ENCODE measurements at places on chromosomes 5 and 9.

GRCh38 chr5:45252978-45253377 lies 443.2 kb downstream of the HCN1 start:
- DNase-seq = no peak

DNA sequence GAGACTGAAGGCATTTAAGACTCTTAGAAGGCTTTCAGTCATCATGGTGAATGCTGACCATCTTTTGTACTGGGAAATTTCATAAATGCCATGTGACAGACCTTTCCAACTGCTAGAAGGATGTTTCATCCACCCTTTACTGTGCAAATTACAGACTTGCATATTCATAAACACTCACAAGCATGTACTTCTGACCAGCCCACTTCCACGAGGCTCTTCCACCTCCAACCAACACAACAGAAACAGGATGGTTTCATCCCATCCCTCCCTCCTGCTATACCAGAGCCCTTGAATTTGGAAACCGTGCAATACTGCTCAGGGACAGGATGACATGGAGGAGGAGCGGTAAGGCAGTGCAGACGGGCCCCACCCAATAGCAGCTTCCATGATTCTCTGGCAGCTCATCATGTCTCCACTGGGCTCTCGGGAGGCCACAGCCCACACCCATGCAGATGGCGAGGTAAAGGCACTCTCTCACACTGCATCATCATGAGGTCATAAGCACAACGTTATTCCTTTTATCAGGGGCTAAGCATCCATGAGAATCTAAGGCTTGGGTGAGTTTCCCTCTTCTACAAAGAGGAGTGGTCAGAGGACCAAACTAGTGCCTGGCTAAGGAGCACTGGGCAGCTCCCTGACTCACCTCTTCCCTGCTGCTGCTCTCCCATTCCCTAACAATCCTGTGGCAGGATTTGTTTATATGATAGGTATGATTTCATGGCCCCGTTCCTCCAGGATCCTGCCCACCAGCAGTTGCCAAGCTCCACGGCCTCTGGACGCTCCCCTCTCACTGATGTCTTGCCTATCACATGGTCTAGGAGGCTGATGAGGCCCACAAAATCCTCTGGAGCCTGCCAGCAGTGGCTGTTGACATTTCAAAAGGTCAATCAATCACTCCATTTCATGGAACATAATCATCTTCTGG lies 94.4 kb upstream of the FSTL4 start:
- DNase-seq = no peak

- no peak for DNase-seq
These were observed 5.0 kb downstream of the PPARGC1B start for GRCh38 chr5:149735066-149735465.

DNA sequence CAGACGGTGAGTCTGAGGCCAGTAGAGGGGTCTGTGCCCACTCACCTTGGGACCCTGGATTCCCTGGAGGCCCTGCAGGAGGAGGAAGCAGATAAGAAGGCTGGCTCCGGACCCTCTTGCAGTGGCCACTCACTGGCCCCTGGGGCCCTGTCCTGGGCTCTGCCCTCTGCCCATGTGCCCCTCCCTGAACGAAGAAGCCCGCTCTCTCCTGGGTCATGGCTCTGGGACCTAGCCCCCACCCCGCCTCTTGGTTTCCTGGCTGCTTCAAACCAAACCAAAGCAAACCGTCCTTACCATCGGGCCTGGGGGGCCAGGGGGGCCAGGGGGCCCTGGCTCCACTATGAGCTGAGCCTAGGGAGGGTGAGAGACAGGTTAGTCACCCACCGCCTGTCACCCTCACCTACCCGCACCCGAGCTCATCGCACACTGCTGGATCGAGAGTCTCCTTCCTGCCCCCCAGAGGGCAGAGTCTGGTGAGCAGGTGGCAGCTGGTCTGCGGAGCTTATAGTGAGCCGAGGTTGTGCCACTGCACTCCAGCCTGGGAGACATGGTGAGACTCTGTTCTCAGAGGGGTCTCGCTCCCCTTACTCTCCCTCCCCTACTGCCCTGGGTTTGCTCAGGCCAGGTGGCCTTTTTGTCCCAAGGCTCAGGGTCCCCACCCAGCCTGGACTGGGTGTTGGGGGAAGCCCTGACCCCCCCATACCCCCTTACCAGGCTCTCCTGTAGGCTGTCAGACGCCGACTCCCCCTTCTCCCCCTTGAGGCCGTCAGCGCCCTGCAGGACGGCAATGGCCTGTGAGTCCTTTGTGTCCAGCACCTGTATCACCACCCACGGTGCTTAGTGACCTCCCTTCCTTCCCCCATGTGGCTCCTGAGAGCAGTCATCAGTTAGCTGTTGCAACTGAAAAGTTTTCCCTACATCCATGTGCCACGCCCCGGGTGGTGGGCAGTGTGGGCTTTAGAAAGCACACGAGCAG lies 15.2 kb upstream of the PHYKPL start:
- no peak for DNase-seq

- DNase-seq = no peak
These were observed 9.3 kb downstream of the LIX1 start for GRCh38 chr5:97133101-97133500.

- DNase-seq = peak; percentile 27
These were observed 583.5 kb downstream of the ZNF608 start for GRCh38 chr5:124162767-124163532.

DNA sequence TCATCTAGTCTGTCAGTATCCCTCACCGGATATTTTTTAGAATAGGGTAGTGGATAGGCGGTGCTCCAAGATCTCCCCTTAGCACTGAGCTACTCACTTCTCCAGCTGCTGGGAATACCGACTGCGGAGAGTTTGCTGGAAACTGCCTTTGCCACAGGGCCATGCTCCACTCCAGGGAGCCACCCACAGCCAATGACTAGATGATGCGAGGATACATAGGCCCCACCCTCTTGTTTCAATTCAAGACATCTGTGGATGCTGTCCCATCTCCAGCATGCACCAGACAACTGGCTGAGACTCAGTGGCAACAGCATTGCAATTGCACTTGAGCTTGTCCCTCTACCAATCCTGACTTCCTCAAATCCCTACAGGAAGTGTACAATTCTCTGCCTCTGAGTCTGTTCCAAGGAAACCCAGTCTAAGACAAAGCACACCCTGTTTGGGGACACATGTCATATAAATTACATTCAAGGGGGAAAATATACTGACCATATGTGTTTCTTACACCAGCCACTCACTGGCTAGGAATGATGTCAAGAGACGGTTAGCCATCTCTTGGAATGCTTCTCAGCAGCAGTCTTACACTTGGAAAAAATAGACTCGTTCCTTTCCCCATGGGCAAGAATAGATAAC lies 312.6 kb upstream of the KIF2A start:
- DNase-seq = no peak

DNA sequence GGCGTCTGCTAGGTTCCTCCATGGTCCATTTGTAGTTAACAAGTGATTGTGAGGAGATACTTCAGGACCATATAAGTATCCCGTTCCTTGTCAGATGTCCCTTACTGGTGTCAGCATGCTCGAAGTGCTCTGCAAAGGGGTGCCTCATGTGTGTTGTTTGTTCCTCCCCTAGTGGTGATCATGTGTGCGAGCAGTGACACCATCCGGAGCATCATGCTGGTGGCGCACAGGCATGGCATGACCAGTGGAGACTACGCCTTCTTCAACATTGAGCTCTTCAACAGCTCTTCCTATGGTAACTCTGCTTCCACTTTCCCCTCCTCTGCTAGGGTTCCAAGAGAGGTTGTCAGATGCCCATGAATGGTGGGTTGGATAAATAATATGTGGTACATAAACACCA lies 13.4 kb downstream of the NPR3 start:
- DNase-seq = no peak

DNA sequence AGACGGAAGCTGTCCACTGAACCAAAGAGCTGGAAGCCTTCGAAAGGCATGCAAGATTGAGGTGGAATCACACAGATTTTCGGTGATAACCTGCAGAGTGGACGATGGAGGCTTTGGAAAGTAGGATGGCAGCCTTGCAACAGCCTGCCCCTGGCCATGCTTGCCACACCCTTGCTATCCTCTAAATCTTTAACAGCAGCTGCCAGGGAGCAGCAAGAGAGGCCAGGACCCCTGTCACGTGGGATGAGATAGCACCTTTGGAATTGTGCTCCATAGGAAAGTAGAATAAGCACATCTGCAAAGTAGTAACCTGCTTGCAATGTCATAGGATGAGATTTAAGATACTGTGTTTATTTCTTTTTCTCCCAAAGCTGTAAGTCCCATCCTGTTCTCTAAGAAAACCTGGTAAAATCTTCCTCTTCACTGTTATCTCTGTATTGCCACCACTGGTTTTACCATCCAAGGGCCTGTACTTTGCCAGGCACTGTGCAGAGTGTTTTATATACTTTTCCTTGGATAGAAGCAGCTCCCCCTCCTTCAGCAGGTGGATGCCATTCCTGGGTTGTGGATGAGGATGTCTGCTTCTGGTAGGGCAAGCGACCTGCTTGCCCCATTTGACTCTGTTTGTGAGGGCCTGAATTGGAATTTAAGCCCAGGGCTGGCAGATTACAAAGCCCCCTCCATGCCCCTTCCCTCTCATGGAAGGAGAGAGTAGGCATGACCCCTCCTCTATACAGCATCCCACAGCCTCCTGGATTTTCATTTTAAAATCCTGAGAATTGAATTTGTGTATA lies 10.1 kb downstream of the TRIO start:
- no peak for DNase-seq

- no peak for DNase-seq
These were observed 113.9 kb upstream of the ADAMTSL1 start for GRCh38 chr9:18360005-18360404.

GRCh38 chr9:131873891-131874440 lies 134.1 kb upstream of the RAPGEF1 start:
- DNase-seq = no peak

DNA sequence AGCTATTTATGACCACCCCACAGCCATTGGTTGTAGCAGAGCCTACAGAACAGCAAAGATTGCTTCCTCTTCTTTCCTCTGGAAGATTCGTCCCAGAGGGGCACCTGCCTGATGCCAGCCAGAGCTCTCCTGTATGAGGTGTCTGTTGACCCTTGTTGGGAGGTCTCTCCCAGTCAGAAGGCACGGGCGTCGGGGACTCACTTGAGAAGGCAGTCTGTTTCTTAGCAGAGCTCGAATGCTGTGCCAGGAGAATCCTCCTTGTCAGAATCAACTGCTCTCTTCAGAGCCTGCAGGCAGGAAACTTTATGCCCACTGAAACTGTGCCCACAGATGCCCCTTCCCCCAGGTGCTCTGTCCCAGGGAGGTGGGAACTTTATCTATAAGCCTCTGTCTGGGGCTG lies 479.5 kb upstream of the IZUMO3 start:
- no peak for DNase-seq

DNA sequence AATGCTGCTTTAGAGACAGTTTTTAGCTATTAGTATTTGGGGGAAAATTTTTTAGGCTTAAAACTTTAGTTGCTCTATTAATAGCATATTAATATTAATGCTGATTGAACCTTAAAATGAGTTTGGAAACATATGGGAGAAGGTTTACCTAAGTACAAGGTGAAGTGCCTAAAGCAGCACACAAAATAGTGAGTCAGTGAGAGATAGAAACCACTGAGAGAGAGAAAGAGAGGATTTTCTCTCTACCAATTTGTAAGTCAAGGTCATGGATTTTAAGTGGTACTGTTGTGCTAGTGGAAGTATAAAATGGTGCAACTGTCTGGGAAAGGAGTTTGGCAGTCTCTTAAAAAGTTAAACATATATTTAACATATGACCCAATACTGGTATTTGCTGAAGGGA lies 64.9 kb downstream of the MARCHF3 start:
- no peak for DNase-seq

- DNase-seq = no peak
These were observed 25.9 kb downstream of the BRINP1 start for GRCh38 chr9:119343059-119343990.

- no peak for DNase-seq
These were observed 363.4 kb downstream of the DNAH5 start for GRCh38 chr5:13581132-13581531.

GRCh38 chr9:99736291-99736690 lies 85.4 kb upstream of the NR4A3 start:
- no peak for DNase-seq

DNA sequence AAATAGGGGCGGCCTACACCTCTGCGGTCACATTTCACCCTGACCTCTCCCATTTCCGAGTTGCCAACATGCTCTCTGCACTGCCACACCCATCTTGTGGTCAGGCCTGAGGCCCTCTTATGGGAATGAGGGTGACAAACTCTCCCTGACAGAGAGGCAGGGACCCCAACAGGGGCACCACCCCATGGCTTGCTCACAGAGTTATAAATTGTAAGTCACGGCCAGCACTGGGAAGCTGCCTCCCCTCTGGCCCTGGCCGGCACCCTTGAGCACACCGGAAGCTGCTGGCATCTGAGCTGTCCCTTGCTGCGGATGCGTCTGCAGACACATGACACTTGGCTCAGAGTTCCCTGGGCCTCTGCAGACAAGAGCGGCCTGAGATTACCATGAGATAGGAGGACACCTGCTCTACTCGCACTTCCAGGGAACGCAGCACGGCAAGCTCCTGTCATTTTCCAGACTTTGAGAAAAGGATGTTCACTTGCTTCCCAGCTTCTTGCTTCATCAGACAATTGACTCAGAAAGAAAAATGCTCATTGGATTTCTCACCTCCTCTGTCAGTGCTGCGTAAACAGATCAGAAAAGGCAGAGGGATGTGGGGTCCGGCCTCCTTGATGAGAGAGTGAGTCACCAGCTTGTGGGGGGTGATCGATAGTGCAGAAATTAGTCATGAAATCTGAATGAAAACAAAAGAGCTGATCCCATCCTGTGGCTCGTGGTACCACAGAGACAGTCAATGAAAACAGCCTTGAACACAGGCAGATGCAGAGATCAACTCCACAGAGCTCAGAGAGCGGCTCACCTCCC lies 269.8 kb downstream of the SYK start:
- DNase-seq = no peak

DNA sequence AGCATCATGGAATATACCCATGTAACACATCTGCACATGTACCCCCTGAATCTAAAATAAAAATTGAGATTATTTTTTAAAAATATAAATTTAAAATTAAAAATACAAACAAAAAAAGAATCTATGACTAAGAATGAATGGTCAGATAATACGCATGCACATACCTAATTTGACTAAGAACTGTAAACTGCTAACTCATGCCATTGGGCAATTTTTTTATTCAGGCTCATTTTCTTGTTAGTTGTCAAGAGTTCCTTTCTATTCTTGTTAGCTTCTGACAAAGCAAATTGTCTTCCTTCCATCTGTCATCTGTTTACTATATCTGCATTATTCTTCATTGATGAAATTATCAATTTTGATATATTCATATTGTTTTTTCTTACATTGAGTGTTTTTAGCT lies 69.5 kb upstream of the HAND1 start:
- DNase-seq = no peak

GRCh38 chr5:136809382-136809781 lies 444.0 kb upstream of the TRPC7 start:
- DNase-seq = no peak

DNA sequence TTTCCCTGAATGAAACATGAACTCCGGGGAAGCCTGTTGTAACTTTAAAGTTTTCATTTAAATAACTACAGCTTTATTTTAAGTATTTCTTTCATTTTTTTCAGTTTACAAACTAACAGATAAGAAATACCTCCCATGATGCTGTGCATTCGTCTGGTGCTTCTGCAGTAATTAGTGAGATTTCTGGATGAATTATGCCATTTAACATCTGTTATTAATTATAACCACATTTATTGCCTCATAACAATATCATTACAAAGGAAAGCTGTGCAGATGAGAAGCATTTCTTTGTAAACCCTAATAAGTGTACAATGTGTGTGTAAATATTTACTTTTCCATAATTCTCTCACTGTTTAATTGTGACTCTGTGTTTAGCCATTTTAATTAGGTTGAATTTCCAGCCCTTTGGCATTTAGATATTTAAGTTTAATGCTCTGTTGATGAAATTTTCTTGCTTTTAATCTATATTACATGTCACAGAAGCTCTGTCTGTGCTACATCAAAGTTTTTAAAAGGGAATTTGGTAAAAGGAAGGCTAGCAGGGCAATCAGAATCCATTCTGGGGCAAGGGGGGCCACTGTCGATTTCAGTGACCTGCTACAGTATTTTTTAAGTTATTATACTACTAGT lies 418.0 kb downstream of the SPATA31D1 start:
- no peak for DNase-seq
